ENCODE measurements at places on chromosomes 7 and 10. TPM values are rescaled to one million over a fixed set of nuclear protein-coding genes. Genes with fewer than 3 reads are reported as not detected.

Gene SPDYE1
- total RNA-seq = not detected

- no peak for DNase-seq
Measured at GRCh38 chr10:43958964-43959363, 310.3 kb upstream of the ZNF32 start.

Gene PIK3AP1
- not detected for total RNA-seq

DNA sequence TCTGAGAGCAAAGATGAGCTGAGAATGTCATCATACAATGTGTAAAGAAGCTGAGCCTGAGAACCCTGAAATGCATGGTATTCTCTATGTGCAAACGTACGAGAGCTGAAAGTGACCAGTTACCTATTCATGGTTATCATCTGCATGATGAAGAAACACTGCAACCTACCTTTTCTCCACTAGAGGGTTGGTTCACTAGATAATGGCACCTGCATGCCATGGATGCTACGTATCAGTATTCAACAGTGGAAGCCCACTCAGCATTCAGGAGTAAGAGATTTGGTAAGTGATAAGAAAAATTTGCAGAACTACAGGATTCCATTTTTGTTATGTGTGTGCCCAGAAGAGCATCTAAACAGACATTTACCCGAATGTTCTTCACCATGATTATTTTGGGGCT lies 145.4 kb downstream of the PTPRN2 start:
- DNase-seq = no peak

DNA sequence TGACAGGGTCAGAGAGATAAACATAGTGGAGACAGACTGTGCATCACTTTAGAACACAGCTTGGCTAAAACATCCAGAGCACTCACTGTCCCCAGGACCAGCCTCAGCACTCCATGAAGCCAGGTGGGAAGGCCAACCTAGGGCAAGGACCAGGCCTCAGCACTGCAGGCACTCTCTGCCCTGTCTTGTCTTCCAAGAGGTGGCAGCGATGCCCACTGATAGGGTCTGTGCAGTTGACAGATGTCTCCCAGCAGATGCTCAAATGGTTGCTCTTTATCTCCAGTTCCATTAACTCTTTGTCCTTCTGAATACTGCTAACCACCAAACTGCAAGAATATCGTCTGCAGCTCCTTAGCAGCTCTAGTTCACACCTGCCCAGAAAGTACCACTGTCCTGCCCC lies 9.1 kb downstream of the DDX56 start:
- DNase-seq = no peak
